ENCODE measurements at places on chromosomes 7 and 10. TPM values are rescaled to one million over a fixed set of nuclear protein-coding genes. Genes with fewer than 3 reads are reported as not detected.

Gene GPR26
- 0.05 TPM for polyA plus RNA-seq

- DNase-seq, result no peak
These were observed 4.1 kb downstream of the OR2F1 start for GRCh38 chr7:143958781-143959180.

DNA sequence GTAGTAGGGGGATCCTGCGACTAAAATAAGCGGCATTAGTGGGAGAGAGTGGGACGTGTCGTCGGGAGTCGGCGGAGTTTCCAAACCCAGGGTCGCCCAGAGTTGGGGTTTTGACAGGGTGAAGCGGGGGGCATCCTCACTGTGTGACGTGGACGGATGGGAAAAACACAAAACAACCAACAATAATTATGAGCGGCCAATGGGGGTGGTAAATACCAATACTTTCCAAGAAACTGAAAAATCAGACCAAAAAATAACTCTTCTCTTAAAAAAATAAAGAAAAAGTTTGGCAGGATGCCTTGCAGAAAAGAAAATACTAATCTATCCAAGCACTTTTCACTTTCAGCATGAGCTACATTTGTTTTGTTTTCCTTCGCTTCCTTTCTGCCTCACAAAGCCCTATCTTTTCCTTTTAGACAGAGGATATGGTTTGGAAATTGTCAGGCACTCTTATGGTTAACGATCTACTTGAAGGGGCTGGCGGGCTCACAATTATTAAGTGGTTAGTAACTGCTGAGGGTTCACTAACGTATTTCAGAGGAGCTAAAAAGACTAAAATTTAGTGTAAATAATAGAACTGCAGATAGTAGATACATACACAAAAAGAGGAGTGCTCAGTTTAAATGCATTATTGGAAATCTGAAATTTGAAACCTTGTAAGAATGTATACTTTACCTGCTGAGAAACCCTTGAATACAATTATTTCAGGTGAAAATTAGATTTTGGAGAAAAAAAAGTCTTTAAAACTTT lies 802 bp upstream of the CDK6 start:
- peak; percentile 48 for DNase-seq

DNA sequence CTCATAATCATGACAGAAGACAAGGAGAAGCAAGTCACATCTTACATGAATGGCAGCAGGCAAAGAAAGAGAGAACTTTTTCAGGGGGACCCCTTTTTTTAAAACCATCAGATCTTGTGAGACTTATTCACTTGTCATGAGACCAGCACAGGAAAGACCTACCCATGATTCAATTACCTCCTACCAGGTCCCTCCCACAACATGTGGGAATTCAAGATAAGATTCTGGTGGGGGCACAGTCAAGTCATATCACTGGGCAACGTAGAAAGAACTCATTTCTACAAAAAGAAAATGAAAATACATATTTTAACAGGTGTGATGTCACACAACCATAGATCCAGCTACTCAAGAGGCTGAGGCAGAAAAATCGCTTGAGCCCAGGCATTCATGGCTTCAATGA lies 304.1 kb downstream of the IPMK start:
- no peak for DNase-seq

GRCh38 chr7:47663213-47663612 lies 81.3 kb upstream of the TNS3 start:
- no peak for DNase-seq

- DNase-seq, result no peak
These were observed 4.6 kb downstream of the SH2B2 start for GRCh38 chr7:102291056-102291915.

DNA sequence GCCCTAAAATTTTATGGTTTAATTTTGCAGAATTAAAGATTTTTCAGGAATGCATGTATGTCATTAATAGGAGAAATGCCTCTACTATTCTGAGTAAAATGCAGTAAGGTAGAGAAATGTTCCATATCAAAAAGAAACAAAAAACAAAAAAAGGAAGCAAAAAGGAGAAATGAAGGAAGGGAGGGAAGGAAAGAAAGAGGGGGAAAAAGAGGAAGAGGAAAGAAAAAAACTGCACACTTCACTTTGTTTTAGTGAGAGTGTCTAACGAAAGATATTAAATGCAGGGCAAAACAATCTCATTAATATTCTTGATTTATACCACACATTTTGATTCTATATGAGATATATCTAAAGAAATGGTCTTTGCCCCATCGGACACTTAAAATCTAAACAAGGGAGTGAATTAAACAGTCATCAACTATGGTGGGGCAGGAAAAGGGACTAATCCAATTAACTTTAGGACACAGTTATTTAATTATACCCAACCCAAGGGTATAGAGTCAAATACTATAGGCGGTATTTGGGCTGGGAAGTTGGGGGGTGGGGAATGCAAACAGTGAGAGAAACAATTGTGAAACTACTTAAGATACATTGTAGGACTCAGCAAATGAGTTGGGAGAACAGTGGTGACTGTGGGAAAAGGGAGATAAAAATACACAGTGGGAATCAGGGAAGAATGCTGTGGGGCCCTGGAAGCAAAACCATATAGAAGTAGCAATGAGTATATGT lies 27.0 kb downstream of the IMMP2L start:
- no peak for DNase-seq

DNA sequence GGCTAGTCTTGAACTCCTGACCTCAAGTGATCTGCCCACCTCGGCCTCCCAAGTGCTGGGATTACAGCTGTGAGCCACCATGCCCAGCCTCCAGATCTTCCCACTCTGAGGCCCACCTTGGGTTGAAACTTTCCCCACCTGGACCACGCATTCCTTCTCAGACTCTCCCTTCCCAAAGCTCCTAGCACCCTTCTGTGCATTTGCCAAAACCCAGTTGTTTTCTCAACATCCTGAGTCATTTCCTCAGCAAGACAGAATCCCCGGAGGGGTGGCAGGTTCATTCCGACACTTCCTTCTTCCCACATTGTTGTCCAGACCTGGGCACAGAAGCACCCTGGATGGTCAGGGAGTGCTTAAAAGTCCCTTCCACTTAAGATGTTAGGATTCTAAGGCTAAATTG lies 28.9 kb downstream of the BAG3 start:
- no peak for DNase-seq

DNA sequence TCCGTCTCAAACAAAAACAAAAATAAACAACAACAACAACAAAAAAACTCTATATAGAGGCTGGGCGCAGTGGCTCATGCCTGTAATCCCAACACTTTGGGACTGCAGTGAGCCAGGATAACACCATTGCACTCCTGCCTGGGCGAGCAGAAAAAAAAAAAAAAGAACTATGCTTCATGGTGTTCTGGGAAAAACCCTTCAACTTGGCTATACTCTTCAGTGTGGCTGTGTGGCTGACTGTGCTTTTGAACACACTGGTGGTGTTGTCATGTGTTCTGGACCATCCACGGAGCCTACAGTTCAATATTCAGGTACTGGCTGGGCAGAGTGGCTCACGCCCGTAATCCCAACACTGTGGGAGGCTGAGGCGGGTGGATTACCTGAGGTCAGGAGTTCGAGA lies 26.5 kb downstream of the SNX8 start:
- no peak for DNase-seq

DNA sequence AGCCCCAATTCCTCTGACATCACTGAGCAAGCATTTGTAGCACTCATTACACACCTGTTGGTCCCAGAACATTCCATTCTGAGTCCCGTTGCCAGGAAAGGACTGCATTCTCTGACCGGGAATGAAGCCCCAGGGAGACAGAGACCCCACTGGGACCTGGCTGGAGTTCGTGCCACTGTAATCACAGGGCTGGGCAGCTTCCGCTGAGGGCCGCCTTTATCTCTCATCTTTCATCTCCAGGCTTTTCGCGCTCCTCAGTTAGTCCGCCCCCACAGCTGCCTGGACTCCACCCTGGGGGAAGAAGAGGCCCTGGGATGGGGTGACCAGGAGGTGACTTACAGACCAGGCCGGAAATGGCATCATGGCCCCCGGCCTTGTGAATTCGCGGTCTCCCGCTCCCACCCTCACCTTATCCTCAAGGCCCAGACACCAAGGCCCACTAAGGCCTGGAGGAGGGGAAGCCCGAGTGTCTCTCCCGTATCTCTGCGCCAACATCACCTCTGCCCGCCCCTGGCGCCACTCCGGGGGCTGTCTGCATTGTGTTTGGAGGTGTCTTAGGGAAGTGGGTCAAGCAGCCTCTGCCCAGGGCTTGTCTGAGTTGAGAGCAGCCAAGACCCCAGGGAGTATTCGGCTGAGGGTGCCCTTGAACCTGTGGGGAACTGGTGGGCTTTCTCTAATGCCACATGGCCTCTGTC lies 75.4 kb downstream of the PROSER2 start:
- DNase-seq, result peak; percentile 61

DNA sequence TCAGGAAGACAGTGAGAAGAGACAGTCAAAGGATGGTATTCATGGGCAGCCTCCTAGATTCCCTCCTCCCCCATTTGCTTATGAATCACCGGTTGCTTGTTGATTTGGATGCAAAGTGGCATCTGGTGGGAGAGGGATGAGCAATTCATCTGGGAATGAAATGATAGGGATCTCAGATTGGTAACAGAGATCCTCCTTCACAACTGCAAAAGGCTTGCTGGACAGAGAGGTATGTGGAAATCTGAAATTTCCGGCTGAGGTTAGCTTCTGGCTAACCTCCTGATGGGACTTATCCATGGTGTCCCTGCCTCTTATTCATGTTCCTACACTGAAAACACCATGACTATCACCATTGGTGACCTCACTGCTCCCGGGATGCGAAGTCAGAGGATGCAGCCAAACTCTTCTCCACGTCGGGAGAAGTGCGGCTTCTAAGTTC lies 48.4 kb upstream of the PODXL start:
- DNase-seq, result no peak

- DNase-seq, result no peak
These were observed 108.9 kb upstream of the PCBD1 start for GRCh38 chr10:70997236-70997635.

- no peak for DNase-seq
These were observed 146.4 kb upstream of the TMEM106B start for GRCh38 chr7:12064586-12065127.

DNA sequence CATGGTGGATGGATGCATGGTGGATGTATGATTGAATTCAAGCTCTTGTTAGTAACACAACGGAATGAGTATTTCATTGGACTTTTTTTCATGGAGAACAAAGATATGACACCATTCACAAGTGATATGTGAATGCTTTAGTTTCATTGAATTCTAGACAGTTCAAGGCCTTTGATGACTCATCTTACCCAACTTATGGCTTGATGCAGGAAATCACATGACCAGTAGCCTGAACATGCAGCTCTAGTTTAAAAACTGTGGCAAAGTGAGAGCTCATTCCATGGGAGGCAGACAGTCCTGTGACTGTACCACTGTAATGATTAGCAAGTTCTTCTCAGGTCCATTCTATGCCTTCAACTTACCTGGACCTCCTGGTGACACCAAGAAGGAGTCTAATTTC lies 1239.3 kb downstream of the TYW1 start:
- no peak for DNase-seq

DNA sequence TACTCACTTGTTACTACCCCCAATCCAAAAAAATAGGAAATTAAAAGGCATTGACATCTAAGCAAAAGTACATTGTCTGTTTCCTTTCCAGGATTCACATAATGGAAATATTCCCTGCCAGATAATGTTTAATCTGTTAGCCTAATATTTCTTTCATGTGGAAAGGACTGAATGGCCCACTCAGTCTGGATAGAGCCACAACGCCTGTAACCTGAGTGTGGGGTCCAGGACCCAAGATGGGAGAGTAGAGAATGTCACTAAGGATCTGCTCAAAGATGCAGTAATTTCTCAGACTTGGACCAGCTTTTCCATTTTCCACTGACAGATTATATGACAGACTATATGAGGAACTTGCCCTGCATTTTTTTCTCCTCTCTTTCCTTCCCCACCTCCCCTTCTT lies 1088.9 kb downstream of the KCNMA1 start:
- DNase-seq, result no peak

Gene PPP1R9A
- 34.2 TPM for polyA plus RNA-seq

Gene VAX1
- not detected for polyA plus RNA-seq

GRCh38 chr10:103539751-103540150 lies 46.2 kb downstream of the NEURL1 start:
- DNase-seq, result no peak

Gene ZMIZ1
- 78.7 TPM for polyA plus RNA-seq

DNA sequence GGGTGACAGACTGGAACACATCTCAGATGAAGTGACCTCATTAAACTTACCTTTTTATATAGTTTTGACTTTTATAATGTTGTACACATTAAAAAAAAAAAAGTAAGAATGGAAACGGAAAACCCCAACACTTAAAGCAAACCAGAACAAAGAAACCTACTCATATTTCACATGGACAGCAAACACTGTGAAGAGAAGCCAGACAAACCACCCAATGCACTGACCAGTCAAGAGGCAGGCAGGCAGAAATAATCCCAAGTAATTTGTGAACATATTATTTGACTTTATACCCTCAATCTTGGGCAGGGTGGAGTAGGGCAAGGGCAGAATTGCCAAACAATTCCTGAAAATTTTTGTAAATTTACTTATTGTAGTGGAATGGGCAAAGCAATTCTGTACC lies 39.8 kb downstream of the WAPL start:
- DNase-seq, result no peak

Gene CLEC5A
- 0.31 TPM for polyA plus RNA-seq

Gene GRM8
- polyA plus RNA-seq, result 9.1 TPM

Gene HDAC9
- 8.4 TPM for polyA plus RNA-seq

GRCh38 chr7:121302214-121302745 lies 26.5 kb upstream of the WNT16 start:
- no peak for DNase-seq

GRCh38 chr10:7593063-7593462 lies 73.7 kb downstream of the ITIH5 start:
- DNase-seq, result no peak
